T-helper 22 cell (primary cell): ENCODE measurements at places on chromosomes 7 and 10.

DNA sequence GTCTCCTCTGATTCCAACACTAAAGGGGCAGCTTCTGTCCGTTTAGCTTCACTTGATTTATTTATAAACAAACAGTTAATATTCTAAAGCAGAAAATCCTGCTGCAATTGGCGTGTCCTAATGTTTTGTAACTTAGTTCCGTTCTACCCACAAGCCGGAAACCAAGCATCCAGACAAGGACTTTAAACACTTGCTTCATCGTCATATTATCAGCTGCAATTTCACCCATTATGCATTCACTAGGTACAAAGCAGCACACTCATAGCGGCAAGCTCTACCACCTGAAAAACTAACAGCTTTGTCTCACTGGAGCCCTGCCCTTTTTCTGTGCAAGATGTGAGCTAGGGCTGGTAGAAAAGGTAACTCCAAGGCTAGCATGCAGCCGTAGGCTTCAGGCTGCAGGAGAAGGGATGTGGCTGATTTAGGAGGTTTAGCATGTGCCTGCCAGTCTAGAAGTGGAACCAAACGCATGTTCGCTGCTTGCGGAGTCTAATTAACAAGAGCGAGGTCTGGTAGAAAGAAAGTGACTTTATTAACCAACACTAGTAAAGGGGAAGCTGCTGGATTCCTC, 43.7 kb upstream of the BPGM start:
- DNase-seq, result no peak

GRCh38 chr10:59905731-59906416, 482 bp downstream of the CCDC6 start:
- peak; percentile 2 for DNase-seq

DNA sequence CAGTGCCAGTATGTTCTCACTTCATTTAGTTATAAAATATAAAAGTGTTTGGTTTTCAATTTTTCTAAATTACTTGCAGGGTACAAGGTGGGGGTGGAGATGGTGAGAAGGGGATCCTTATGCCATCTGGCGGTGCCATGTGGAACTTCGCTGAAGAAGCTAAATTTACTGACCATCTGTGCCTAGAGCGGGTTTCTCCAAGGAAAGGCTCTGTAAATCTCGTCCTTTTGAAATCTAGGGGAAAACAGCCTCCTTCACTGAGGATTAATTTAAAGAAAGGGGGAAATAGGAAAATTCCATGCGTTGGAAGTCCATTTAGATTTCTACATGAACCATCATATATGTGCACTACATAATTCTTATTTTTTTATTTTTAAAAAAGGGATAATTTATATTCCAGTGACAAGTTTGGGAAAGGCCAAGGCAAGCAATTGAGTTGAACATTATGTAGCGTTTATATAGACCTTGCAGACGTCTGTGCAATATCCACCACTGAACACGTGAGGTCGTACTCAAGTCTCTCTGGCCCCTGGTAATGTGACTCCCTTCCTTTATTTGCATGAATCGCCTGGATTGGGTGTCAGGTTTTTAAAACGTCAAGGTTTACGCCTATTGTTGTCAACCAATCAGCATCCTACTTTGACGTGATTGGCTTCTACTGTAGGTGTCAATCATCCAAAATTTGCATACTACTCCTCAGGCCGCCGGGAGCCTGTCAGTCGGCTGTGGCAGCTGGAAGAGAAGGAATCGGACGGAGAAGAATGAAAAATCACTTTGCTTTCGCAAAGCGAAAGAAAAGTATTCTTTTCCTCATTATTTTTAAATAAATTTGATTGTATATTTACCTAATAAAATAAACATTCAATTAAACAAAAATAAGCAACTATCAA, 297.1 kb upstream of the NFE2L3 start:
- no peak for DNase-seq

DNA sequence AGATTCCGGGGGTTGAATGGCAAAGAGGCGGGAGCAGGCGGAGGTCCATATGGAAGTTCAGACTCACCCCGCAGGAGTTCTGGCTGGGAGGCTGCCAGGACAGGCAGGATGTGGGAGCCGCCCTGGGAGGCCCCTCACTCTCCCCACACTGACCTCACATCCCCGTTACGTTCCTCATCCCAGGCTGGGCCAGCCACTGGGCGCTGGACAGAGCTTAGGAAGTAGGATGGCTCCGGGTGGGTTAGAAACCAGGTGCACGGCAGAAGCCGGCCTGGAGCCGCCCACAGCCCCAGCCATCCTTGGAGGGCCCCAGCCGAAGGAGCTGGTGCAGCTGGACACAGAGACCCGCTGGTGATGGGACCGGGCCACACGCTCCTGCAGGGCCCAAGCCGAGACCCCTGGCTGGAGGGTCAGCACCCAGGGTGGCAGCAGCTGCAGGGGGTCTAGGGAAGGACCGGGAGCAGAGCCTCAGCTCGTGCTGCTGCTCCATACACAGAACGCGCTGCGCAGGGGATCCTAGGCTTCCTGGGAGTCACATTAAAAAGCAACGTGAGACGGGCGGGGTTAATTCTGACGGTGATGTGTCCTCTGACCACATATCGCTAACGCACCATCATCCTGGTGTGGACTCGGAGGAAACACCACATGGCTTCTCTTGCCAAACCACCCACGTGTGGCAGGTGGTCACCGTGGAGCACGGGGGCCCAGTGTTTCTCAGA, 98.6 kb upstream of the DIP2C start:
- DNase-seq, result no peak

DNA sequence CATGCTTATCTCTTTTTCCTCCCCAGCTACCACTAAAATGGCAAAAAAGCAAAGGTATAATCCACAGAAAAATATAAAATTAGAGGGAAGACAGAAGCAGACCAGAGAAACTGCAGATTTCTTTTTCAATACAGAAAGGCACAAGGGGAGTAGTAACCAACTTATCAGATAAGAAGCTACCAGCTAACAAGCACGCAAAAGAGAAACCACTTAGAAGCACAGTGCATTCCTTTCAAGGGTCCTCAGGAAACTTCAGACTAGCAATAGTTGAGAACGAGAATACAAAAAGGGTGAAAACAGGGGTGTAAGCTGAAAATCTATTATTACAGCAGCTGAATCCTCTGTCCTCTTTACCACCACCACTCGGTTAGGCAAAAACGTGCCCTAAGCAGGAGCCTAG, 9.9 kb upstream of the OR2A5 start:
- no peak for DNase-seq

GRCh38 chr7:50462361-50462760, 12.2 kb upstream of the FIGNL1 start:
- DNase-seq, result no peak

GRCh38 chr7:35705932-35706461, 11.1 kb upstream of the HERPUD2 start:
- no peak for DNase-seq

DNA sequence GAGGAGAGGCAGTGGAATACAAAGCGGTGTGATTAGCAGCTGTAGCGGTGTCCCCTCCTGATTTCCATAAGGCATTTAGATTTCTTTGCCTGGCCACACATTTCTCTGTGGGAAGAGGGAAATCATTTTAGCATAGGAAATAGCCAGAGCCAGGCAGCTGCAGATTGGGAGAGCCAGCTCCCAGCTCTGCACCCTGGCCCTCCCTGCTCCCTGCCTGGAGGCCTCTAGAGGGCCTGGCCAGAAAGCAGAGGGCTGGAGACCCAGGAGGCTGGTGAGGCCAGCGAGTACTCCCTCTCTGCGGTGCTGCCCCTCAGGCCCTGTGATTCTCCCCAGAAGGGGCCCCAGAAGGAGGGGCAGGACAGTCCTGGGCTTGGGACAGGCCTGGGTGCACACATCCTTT, 85.7 kb downstream of the C10orf105 start:
- no peak for DNase-seq

DNA sequence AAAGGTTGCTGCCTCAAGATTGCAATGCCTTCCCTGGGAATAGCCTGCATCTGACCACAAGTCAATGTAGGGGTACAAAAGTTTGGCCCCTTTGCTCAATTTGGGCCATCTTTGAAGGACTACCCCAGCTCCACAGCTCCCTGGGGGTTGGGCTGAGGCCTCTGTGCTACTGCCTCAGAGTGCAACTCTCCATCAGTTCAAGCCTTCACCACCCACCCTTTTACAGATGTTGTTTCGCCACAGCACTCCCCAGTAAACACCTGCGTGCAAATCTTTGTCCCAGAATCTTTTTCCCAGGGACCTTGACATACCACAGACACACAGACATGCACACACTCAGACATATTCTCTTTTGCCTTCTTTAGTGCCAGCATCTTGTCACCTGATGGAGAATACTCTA, 66.0 kb upstream of the ANKRD1 start:
- no peak for DNase-seq

DNA sequence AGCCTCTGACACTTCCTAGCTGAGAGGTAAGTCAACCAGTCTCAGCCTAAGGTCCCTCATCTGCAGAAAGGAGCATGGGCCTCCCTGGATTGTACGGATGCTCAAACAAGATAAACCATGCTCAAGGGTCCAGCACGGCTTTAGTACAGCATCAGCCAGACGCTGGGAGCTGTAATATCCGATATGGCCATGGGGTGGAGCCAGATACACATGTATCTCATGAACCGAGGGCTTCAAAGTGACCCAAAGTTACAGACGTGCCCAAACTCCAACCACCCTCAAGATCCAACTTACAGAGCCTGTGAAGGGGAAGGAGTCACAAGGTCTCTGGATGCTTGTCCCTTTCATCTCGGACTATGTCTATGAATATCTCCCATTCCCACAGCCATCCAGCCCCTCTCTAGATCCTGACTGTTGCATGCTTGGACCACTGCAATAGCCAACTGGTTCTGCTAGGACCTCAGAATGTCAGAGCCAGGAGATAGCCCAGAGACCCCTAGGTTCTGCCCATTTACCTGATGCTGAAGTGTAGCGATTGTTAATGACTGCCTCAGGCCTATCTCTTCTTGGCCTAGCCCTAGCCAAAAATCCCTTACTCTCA, 142.4 kb downstream of the SH3PXD2A start:
- DNase-seq, result peak; percentile 32

- DNase-seq, result no peak
Measured at GRCh38 chr7:17472939-17473338, 174.5 kb downstream of the AHR start.

DNA sequence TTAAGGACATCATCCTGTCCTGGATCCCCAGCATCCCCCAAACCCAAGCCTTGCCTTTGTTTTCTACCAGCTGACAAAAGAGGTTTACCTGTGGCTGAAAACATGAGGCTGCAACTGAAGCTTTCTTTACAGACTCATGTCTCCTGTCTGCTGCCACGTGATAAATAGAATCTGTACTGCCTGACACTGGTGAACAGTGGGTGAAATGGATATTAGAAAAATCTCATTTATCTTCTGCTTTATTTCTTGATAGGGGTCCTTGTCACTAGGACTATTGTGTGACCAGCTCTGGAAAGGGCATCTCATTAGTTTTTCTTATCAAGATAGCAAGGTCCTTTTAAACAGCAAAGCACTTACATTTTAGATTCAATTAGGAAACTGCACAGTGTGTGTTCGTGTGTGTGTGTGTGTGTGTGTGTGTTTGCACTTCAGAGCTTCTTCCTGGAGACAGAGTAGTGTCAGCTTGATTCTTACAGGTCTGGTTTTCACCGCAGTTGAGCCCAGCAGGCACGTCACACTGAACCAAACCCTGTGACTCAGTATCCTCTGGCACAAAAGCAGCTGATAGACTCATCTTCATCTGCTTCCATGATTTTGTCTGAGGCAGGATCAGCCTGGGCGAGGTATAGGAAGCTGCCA, 373.5 kb upstream of the CELF2 start:
- no peak for DNase-seq

- DNase-seq, result no peak
Measured at GRCh38 chr10:124600051-124600880, 138.6 kb downstream of the LHPP start.

- no peak for DNase-seq
Measured at GRCh38 chr7:132105096-132105495, 471.2 kb downstream of the PLXNA4 start.

DNA sequence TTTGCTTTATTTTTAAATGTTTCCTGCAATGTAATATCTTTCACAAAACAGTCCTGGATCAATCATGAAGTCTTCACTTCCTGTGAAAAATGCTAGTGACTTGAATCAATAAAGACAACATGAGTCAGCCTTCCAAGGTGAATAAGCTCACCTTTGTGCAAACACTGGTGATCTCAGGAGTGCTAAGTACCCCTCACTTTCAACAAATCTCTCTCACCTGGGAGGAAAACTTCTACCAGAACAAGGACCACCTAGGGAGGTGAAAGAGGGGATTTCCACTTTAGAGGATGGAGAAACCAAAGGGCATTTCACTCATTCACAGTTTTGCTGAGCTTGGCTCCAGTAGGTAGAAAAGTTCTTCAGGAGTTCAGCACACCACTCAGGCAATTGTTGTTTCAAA, 64.8 kb downstream of the CALD1 start:
- no peak for DNase-seq

DNA sequence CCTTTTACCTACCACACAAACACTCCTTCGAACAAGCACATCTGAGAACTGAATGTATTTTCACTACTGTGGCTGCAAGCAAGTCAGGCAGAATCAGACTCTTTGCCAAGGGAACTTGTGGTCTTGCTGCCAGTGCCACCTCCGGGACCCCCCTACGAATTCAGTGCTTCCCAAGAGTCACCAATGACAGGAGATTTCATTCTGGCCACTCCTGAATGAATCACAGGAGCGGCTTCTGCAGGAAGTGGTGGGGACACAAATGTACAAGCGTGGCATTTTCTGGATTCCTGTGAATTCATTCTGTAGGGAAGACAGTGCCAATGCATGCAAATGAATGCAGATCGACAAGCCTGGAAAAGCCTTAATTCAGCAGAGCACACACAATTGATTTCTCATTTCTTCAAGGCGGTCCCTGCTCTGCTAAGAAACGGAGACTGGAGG, 161.2 kb downstream of the CAMK1D start:
- no peak for DNase-seq

GRCh38 chr10:42961796-42962109, 115.1 kb upstream of the RET start:
- DNase-seq, result no peak

GRCh38 chr7:55065511-55066229, 46.9 kb downstream of the EGFR start:
- no peak for DNase-seq

GRCh38 chr7:40244226-40244625, 109.4 kb downstream of the SUGCT start:
- DNase-seq, result no peak

DNA sequence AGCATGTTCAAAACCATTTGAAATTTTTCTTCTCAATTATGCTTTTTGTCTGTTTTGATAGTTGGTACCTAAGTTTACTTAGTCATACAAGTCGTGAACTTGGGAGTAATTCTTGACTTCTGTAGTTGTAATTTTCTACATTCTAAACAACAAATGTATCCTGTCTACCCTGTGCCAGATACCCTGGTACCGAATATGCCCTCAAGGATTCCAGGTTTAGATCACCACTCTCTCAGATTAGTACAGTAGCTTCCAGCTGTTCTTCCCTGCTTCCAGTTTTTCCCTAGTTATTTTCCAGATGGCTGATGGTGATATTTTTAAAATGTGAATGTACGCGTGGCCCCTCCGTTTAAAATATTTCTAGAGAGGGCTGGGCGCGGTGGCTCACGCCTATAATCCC, 6.5 kb downstream of the STAM start:
- no peak for DNase-seq

DNA sequence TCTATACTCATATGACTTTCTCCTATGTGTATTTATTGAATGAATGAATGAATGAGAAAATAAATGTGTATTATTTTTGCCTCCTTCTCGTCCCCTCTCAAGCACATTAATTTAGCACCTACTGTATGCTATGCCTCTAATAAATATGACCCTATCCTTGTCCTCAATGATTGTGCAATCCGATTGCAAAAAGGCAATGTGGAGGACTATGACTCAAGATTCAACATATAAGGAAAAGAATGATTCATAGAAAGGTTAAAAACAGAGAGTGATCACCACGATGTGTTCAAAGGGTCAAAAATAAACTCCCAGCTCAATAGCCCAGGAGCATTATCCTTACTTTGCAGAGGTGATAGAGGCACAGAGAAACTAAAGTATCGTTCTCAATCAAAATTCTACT, 322.8 kb upstream of the SORCS1 start:
- DNase-seq, result no peak
